ENCODE measurements at places on chromosomes 1 and 21.

GRCh38 chr1:151502859-151503780 is 8.1 kb upstream of the CGN start:
- DNase-seq: no peak
- H3K27me3 ChIP-seq: peaks cover 52% of the 10 kb centered on the region
- no peak overlapping the region for H3K4me3 ChIP-seq
- H3K27ac ChIP-seq: peak overlapping the region; percentile 43
- H3K4me1 ChIP-seq: peaks cover 11% of the 10 kb centered on the region

DNA sequence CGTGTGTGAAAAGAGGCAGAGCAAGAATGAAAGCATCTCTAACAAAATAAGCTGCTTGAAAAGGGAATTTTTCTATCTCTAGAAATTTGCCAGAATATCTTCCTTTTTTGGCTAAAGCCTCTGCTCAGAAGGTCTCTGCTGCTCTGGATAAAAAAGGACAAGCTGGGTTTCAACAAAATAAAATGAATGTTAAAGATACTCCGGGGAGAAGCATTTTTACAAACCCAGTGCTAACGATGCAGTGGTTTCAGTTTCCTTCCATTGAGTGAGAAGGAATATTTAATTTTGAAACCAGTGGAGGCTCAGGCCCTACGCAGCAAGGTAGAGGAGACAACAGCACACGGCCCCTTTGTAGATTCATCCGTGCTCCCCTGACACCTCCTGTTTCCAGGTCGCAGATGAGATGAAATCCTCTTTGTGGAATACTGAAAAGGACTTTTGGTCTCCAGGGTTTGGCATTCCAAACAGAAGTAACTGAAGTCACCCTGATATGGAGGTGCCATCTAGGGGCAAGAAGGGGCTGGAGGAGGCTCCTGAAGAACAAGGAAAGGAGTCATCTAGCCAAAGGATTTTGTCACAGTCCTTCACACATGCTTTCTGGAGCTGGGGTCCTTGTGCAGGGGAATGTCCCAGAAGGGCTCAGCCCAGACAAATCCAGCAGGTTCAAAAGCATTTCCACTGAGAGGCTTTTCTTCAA is 65.7 kb upstream of the SYT6 start:
- H3K4me1 ChIP-seq: peaks cover 8% of the 10 kb centered on the region
- no peaks in the 10 kb centered on the region for H3K27me3 ChIP-seq
- DNase-seq: no peak
- no peaks in the 10 kb centered on the region for H3K36me3 ChIP-seq
- H3K4me3 ChIP-seq: no peak overlapping the region

- H3K4me3 ChIP-seq: no peak overlapping the region
- H3K36me3 ChIP-seq: no peaks in the 10 kb centered on the region
- no peak for DNase-seq
- peaks cover 22% of the 10 kb centered on the region for H3K27me3 ChIP-seq
Measured at GRCh38 chr1:15299806-15300205, 52.8 kb downstream of the FHAD1 start.

DNA sequence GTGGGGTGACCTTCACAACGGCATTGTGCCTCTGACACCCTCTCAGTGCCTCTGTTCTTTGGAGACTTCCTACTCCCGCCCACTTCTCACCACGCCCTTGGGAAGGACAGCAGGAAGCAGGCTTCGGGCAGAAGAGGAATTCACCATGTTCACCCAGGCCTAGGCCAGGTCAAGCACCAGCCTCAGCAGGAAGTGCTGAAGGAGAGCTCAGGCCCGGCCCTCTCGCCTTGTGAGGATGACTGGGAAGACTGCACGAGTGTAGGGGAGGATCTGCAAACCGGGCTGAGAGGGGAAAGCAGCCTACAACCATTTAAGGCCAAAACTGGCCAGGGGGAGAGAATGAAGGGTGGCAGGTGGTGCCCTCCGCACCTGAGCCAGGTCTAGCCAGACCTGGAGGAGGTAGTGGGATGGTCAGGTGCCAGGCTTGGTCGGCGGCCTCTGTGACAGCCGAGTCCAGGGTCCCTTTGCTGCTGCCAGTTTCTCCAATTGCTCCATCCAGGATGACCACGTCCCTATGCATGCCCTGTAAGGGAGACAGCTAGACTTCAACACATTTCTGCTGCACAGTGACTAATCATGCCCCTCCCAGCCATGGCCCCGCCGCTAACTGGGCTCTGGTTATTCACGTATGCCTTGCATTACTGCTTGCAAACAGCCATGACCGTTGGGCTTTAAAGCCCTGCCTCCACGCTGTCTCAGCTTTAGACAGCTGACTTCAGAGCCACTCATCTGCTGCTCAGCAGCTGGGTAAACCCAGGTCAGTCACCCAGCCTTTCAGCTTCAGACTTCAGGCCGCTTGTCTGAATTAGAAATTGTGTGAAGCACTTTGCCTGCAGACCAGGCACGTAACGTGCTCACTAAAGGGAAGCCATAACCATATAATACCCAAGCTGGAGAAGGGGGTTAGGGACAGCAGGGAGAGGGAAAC is 8.9 kb downstream of the MRTO4 start:
- no peak for DNase-seq
- no peak overlapping the region for H3K27ac ChIP-seq
- H3K27me3 ChIP-seq: no peaks in the 10 kb centered on the region
- no peaks in the 10 kb centered on the region for H3K4me1 ChIP-seq
